Stimulated activated CD4-positive, alpha-beta T cell treated with anti-CD3 and anti-CD28 coated beads, Interleukin-1b, Interleukin-23, amount 100 ng/mL, for 1 hour (primary cell): ENCODE measurements at places on chromosomes 1 and 21.

GRCh38 chr1:193121616-193122593 is at the start of gene CDC73:
Gene CDC73 (plus strand): TSS chr1:193122031. CDS start chr1:193122201, 170 bp downstream.
- peak; percentile 99 for DNase-seq

GRCh38 chr1:229364207-229365065 is 21.6 kb upstream of the CCSAP start:
- DNase-seq: no peak

DNA sequence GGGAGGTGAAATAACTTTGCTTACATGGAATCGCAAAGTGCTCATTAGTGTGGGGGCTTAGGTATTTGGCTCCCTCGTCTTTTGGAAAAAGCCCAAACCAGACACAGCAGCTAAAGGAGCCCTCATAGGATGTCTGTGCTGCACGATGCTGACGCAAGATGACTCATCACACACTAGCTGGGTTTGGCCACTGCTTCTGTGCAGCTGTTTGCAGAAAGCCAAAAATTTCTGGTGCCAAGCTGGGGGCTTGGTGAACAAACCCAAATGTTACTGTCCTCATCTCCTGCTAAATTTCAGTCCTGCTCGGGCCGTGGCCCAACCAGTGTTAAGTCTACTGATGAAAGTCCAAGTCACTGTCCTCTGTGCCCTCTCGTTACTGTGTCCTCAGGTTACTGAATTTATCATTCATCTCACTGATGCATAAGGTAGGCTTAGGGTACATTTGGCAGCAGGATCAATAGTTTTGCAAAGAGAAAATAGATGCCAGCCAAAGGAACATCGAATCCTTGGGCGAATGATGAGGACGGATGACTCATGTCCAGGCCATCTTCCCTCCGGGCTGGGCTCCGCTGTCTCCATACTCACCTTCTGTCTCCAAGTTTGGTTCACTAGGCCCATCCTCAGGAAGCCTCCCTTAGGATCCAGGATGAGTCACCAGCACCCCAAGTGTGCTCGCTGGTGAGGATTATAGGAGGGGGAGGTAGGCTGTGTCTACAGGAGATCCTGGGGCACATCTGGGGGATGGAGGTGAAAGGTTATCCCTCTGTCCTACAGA is 177.7 kb downstream of the ADSS2 start:
- DNase-seq: no peak

- no peak for DNase-seq
Measured at GRCh38 chr21:45427331-45428271, 22.6 kb downstream of the COL18A1 start.

- DNase-seq: no peak
Measured at GRCh38 chr1:219120624-219121544, 52.8 kb upstream of the LYPLAL1 start.

DNA sequence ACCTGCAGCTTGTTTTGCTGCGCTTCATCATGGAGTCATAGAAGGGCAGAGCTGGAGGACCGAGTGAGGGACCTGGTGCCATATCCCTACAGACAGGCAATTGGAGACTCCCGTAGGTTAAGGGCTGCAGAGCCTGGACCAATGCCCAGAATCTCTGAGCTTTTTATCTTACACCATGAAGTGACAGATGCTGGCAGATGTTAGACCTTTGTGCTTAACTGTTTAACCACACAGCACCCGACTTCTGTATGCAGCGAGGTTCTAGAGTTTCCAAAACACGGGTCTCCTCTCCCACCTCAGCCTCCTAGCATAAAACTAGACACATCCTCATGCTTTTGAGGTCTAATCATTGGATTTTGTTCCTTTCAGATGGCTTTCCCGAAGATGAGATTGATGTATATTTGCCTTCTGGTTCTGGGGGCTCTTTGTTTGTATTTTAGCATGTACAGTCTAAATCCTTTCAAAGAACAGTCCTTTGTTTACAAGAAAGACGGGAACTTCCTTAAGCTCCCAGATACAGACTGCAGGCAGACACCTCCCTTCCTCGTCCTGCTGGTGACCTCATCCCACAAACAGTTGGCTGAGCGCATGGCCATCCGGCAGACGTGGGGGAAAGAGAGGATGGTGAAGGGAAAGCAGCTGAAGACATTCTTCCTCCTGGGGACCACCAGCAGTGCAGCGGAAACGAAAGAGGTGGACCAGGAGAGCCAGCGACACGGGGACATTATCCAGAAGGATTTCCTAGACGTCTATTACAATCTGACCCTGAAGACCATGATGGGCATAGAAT is 47.6 kb downstream of the B3GALT5 start:
- no peak for DNase-seq

DNA sequence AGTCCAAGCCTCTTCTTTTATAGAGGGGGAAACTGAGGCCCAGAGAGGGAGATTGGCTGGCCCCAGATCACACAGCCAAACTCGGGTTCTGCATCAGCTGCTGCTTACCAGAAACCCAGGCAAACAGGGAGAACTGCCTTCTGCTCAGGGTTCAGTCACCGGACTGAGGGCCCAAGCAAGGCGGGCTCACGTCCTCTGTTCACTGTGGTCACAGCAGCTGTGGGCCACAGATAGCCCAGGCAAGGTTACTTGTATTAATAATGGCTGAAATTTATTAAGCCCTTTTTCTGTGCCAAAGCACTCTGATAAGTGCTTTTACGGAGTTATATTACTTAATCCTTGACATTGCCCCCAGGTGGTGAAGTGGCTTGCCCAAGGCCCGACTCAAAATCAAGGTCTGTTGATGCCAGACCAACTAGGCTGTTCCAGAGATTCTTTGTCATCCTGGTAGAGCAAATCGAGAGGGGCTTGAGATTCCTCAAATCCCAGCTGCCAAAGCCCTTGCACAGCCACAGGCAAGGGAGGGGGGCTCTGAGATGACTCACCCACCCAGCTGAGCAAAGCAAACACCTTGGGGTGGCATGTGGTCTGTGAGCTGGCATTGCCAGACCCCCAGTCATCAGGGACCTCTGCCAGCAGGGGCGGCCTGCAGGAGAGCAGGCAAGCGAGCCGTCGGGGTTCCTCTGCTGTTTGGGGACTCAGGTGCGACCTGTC is 36.5 kb downstream of the EPHB2 start:
- no peak for DNase-seq

DNA sequence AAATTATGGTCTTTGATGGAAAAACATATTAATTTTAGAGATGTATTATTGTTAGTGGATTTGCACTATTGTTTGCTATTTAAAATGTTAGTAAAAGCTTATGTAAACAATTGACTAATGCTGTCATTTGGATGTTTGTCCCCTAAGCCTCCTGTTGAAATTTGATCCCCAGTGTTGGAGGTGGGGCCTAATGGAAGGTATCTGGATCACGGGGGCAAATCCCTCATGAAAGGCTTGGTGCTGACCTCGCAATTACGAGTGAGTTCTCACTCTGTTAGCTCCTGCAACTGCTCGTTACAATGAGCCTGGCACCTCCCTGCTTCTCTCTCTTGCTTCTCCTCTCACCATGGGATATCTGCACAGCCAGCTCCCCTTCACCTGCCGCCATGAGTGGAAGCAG is 14.3 kb downstream of the TMEM35B start:
- no peak for DNase-seq

GRCh38 chr1:71511505-71511904 is 430.7 kb upstream of the ZRANB2 start:
- DNase-seq: no peak

DNA sequence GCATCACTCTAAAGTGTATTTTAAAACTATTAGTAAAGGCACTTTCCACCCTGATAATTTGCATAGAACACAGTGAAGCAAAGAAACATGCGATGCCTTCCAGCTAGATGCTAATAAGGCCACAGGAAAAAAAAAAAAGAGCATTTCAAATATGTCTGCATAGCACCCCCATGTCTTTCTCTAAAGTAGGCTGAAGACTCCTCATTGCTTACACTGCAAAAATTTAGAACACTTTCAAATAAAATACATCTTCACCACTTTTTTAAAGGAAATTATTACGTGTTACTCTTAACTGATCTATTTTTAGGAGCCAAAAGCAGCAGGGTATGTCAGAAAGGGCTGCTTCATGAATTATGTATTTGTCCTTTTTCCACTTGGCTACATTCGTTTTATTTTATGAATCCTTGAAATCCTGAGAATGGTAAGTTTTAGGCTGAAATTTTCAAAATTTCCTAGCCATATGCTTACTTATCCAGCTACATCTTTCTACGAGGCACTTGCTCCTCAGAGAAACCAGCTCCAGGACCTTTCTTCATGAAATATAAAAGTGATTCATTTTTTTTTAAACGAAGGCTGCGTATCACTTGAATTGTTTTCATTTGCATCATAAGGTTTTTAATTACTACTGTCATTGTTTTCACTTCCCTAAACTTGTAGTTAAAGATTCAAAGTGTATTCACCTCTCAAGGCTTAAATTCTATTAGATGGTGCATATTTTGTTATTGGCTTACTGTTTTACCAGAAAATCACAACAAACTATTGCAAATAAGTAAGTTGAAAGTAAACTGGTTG is 513.0 kb downstream of the PTPRC start:
- DNase-seq: no peak

DNA sequence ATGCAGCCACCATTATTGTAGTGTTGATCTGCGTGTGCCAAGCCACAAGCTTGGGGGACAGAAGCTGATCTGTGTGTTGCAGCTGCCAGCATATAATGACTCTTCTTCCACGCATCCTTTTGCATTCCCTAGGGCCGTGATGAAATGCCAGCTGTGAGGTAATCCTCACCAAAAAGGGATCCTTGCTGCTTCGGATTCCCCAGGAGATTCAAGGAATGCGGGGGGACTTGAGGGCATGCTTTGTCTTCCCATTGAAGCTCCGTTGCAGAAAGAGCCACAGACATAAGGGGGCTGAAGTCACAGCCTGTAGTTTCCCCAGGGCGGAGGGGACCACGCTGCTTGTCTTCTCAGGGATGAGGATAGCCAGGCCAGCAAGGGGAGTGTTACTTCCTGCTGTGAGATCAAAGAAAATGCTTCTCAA is 281.6 kb upstream of the FMN2 start:
- no peak for DNase-seq

- no peak for DNase-seq
Measured at GRCh38 chr1:233138788-233139585, 156.5 kb downstream of the PCNX2 start.

DNA sequence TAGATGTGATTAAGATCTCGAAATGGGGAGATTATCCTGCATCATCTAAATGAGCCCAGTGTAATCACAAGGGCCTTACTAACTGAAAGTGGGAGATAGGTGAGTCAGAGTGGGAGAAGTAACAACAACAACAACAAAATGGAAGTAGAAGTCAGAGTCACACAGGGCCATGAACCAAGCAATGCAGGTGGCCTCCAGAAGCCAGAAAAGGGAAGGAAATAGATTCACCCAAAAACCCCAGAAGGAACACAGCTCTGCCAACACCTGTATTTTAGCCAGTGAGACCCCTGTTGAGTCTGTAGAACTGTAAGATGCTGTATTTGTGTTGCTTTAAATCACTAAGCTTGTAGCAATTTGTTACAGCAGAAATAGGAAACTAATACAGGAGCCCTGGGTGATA is 4.1 kb downstream of the TAGLN2 start:
- no peak for DNase-seq

GRCh38 chr1:18866846-18867245 is 7.4 kb upstream of the TAS1R2 start:
- DNase-seq: no peak

GRCh38 chr1:246930830-246931548 is 759 bp downstream of the AHCTF1 start:
- peak; percentile 25 for DNase-seq

- peak; percentile 3 for DNase-seq
Measured at GRCh38 chr1:51189421-51190073, 46.5 kb upstream of the RNF11 start.

GRCh38 chr1:160437432-160438316 is 37.3 kb downstream of the VANGL2 start:
- DNase-seq: no peak

DNA sequence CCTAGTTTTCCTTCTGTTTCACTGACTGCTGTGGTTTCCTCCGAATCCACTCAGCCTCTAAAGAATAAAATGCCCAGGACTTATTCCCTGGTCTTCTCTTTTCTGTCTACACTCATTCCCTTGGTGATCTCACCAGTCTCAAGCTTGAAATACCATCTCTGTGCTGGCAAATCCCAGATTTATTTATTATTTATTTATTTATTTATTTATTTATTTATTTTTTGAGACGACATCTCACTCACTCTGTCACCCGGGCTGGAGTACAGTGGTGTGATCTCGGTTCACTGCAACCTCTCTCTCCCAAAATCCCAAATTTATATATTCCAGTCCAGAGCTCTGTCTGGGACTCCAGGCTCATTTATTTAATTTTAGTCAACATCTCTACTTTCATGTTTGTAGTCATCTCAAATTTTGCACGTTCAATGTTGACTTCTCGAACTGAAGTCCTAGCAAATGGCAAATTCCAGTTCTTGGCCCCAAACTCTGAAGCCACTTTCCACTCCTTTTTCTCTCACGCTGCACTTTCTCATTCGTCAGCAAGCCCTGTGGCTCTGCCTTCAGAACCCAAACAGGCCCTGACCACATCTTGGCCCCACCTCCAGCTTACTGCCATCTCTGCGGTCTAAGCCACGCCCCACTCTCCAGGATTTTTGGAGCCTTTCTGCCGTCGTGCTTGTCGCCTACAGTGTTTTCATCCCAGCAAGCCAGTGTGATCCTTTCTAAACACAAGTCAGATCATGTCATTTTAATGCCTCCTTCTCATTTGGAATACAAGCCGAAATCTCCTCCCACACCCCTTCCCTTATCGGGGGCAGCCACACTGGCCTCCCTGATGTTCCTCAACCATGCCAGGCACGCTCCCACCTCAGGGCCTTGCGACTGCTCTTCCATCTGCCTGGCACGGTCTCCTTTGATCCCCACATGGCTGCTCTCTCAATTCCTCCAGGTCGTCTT is 14.2 kb upstream of the TENT5B start:
- DNase-seq: no peak

GRCh38 chr21:16169102-16169511 is 439.3 kb downstream of the USP25 start:
- no peak for DNase-seq

GRCh38 chr21:34498623-34499022 is 13.4 kb downstream of the KCNE1 start:
- no peak for DNase-seq

DNA sequence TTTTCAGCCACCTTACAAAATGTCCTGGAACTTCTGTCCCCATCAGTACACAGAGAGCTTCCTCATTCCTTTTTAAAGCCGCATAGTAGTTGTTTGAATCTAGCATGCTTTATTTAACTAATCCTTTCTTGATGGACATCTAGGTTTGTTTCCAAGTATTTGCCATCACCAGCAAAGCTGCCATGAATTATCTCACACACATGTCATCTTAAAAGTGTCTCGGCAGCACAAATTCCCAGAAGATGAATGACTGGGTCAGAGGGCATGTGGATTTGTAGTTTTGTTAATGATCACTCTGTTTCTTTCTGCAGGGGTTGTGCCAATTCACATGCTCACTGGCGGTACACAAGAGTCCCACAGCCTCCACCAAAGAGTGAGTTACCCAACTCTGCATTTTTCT is 68.3 kb downstream of the CLIC6 start:
- DNase-seq: no peak
